ENCODE measurements at places on chromosomes 7 and 10.

GRCh38 chr7:8441106-8441965, 7.9 kb downstream of the NXPH1 start:
- no peak for DNase-seq

- no peak for DNase-seq
Observed at GRCh38 chr10:31886885-31887284, 41.7 kb downstream of the ARHGAP12 start.

- peak; percentile 77 for DNase-seq
Observed at GRCh38 chr10:33115738-33116719, 158.0 kb upstream of the ITGB1 start.

DNA sequence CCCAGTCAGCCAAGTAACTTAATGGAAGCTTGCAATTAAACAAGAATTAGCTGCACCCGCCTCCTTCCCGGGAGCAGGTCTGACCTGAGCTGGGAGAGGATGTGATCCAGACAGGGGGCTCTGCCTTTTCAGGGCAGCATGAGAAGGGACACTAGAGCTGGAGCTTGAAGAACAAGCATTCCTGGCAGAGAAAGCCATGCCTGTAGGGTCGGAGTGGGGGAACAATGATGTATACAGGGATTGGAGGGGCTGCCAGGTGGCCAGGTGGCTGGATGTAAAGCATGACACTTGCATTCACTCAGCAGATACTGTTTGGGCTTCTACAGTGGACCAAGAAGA, 112.5 kb downstream of the GRK5 start:
- no peak for DNase-seq

DNA sequence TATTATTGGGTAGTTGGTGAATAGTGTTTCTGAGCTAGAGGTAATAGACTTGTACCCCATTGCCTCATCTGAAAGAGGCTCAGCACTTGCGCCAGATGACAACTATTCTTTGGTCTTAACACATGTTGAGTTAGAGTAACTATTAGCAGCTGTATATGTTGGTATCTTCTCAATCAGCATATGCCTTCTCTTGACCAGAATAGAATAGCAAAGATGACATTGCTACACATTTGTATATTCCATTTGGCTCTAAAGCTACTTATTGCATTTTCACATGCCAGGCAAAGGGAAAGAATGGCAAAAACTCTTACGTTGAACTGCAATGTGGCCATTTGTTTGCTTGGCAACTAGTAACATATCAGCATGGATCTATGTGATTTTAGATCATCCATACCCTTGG, 173.8 kb upstream of the AGR3 start:
- no peak for DNase-seq

DNA sequence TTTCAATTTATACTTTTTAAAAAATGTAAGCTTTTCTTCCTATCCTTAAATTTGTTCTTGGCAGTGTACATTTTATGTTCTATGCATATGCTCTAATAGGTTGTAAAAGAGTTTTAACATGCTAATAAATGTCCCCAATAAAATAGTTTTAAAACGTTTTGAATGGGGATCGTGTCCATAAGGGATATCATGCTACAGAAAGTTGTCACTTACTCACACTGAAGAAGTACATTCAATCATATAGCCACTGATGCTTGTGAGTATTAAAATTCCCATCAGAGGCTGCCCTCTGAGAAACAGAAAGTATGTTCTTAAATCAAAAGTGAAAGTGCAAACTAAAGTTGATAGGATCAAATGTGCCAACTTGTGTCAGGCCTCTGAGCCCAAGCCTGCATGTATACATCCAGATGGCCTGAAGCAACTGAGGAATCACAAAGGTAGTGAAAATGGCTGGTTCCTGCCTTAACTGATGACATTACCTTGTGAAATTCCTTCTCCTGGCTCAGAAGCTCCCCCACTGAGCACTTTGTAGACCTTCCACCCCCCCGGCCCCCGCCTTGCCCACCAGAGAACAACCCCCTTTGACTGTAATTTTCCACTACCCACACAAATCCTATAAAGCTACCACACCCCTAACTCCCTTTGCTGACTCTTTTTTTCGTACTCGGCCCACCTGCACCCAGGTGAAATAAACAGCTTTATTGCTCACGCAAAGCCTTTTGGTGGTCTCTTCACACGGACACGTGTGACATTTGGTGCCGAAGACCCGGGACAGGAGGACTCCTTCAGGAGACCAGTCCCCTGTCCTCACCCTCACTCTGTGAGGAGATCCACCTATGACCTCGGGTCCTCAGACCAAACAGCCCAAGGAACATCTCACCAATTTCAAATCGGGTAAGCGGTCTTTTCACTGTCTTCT, 877 bp upstream of the NOD1 start:
- DNase-seq = peak; percentile 68

- no peak for DNase-seq
Observed at GRCh38 chr10:122849090-122849489, 3.4 kb upstream of the CUZD1 start.

GRCh38 chr7:11527707-11528106, 304.3 kb downstream of the THSD7A start:
- DNase-seq = no peak

DNA sequence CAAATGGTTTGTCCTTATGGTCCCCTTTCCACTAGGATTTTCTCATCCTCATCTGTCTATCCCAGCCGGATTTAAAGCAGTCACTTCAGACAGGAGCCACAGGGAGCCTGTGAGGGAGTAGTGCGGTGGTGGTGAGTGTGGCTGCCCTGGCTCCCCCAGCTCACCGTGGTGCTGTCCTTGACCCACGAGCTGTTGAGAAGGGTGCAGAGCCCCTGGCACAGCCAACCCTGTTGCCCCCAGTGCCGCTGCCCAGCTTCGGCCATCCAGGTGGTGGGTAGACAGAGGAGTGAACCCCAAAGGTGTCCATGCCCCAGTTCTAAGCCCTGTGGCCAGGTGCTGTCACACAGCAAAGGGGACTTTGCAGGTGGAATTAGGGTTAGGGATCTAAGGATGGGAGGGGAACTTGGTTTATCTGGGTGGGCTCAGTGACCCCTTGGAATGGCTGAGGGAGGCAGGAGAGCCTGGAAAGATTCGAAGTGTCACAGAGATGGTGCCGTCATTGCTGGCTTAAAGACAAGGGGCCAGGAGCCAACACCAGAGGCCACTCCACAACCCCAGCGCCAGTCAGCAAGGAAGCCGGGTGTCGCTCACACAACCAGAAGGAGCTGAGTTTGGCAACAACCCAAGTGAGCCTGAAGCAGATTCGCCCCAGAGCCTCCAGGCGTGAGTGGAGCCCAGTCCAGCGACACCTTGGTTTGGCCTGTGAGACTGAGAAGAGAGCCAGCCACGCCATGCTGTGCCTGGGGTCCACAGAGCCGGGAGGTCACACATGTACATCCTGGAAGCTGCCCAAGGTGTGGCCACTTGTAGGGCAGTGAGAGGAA, 142.4 kb downstream of the ADCY1 start:
- DNase-seq = no peak

GRCh38 chr10:79483948-79484347, 28.4 kb upstream of the EIF5AL1 start:
- no peak for DNase-seq

- no peak for DNase-seq
Observed at GRCh38 chr10:74394416-74394969, 243.5 kb downstream of the ADK start.

- peak; percentile 77 for DNase-seq
Observed at GRCh38 chr7:112449353-112449752, 907 bp upstream of the IFRD1 start.

DNA sequence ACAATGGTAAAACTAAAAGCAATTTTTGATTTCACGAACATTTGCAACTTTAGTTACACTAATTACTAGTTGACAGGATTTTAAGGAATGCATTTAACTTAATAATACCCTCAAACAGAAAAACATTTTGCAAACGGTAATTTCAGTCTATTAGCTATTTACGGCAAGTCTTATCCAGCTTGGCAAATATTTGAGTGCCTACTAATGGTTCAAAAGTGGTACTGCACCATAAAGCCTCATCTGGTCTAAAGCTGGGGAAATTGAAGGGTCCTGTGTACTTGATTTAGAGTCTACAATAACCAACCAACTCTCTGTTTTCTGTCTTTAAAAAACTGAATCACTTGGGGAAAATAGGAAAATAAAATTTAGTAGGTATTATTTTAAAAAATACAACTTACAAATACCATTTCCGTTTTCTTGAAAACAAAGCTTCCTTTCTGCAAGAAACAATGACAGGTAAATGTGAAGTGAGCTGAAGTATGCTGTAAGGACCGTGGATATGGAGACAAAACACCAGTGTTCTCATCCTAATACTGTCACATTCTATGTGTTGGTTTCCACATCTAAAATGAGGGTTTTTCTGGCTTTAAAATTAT, 142.3 kb downstream of the VPS50 start:
- peak; percentile 15 for DNase-seq

- no peak for DNase-seq
Observed at GRCh38 chr7:141609576-141609975, 58.4 kb downstream of the AGK start.

DNA sequence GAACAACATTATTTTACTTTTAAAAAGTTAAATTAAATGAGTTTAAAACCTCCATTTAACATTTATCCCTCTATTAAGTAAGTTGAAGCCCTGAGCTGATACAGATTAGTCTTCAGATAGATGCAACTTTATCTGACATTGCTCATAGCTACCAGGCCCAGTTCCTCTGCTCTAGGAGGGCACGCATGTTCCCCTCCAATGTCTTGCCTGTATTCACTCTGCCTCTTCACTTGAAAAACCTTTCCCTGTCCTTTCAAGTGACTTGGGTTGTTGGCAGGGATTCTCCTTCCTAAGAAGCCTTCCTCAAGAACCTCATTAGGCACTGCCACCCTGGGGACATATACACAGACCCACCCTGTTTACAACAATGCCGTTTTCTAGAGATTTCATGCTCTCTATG, 270.4 kb downstream of the RELN start:
- peak; percentile 30 for DNase-seq

- no peak for DNase-seq
Observed at GRCh38 chr7:103951311-103951710, 38.1 kb downstream of the RELN start.

DNA sequence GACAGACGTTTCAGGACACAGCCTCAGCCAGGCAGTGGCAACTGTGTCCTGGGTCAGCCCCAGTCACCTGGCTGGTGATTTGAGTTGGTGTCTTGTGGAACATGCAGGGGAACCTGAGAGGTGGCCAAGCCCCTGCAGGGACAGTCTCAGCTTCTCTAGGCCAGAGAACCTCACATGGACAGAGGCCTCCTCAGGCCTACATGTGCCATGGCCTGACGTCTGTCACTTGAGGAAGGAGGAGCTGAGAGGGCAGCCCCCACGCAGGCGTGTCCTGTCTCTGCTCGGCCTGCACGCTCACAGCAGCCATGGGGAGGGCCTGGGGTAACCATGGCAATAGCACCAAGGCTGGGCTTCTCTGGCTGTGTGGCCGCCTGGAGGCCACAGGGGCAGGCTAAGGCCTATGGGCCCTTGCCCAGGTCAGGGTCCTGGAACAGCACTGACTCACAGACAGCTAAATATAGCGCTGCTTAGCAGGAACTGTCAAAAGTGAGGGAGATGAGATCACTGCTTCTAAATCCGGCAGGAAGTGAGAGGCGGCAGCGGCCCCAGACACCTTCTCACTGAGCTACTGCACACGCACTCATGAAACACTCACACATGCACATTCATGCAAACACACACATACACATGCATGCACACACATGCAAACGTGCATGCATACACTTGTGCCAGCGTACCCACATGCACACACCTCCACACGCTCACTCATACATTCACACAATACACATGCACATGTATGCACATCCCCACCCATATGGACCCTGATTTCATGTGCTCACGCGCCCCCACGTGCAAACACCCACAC, 57.0 kb downstream of the YKT6 start:
- peak; percentile 91 for DNase-seq

GRCh38 chr7:149606826-149607225, 109.2 kb upstream of the ZNF746 start:
- DNase-seq = no peak

DNA sequence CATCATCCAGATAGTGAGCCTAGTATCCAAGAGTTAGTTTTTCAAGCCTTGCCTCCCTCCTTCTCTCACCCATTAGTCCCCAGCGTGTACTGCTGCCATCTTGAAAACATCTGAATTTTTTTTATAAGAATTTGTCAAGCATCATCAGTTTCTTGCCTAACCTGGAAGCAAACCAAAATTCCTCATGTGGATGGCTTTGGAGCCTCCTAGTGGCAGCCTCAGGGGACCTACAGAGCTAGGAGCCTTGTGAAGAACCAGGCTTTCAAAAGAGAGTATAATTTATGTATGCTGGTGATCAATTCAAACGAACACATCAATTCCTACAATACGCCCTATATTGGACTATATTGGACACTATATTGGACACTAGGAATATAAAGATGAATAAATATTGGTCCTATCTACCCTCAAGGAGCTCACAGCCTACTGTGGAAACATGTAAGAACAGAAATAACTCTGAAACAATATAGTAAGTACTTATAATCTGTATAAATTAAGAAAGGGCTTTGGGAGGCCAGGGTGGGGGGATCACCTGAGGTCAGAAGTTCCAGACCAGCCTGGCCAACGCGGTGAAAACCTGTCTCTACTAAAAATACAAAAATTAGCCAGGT, 63.4 kb downstream of the HPSE2 start:
- DNase-seq = peak; percentile 53

- DNase-seq = no peak
Observed at GRCh38 chr10:25689346-25690100, 244.5 kb upstream of the MYO3A start.

GRCh38 chr7:137731436-137731835, 115.3 kb downstream of the DGKI start:
- no peak for DNase-seq

GRCh38 chr7:91898240-91898992, 17.9 kb upstream of the MTERF1 start:
- no peak for DNase-seq

GRCh38 chr7:134307320-134307719, 9.4 kb downstream of the SLC35B4 start:
- no peak for DNase-seq

- no peak for DNase-seq
Observed at GRCh38 chr10:75904499-75905283, 473.3 kb downstream of the LRMDA start.

DNA sequence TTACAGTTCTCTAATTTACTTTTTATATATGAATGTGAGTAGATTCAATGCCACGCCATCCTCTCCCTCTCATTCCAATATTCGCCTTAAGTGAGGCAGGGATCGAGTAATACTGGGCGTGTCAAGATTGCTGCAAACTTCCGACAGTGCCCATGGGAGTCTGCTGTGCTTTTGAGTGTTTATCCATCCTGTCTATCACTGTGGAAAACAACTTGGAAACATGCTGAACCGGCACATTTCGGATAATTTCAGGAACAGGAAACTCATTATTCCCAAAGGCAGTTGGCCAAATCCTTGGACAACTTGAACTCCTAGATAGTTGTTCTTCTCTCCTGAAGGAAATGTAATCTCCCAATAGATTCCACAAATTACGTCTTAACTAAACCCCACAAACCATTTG, 28.5 kb downstream of the PIP4K2A start:
- no peak for DNase-seq

DNA sequence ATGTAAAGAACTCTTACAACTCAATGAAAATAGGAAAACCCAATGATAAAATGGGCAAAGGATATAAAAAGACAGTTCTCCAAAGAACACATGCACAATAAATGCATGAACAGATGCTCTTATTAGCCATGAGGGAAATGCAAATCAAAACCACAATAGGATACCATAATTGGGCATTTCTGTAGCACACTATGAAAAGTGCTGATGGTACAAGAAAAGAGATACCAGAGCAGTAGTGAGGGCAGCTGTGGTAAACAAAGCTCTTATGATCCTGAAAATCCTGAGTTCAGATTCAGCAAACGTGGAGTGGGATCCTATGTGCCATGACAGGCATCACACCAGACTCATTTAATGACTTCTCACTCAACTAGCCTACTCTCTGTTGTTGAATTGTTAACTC, 96.7 kb upstream of the SLC25A13 start:
- no peak for DNase-seq

GRCh38 chr10:60323162-60323561, 66.5 kb downstream of the ANK3 start:
- DNase-seq = no peak
